ENCODE measurements at places on chromosomes 7 and 10.

GRCh38 chr10:23325132-23325531 is 19.5 kb downstream of the C10orf67 start:
- peak; percentile 32 for DNase-seq

DNA sequence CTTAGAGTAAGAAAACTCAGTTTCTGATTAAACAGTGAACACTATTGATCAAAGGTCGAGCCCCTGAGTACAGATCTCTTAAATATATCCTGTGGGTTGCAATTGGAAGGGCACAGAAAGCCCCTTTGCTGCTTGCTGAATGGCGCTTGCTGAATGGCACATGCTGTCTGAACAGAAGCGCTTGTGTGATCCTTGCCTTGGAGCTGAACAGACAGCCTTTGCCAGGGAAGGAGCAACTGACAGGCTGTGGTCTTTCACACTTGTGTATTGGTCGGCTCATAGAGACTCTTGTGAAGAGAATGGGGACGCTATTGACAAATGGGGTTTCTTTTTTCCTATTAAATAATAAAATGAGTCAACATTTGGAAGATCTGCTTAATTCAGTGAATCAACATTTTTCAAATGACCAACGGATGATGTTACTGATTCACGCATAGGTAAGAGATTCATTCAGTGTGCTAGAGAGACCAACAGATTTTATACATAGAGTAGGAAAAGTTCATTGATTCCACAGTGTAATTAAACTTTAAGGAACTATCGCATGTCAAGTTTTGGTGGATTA is 99.4 kb upstream of the TNS3 start:
- no peak for DNase-seq

DNA sequence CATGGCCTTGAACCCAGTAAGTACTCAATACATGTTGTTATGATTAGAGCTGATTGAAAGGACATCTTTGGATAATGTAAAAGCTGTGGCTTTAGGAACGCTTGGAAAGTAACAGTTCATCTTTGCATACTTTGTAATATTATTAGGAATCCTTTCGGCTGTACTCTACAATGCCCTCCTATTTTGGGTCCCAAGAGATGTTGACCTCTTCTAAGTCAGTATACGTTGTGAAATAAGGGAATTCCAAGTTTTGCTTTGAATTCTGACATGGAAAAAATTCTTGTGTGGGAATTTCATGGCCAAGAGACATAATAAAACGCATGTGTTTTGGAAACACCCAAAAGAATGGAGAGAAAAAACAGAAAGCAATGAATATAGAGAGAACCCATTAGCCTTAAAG is 7.7 kb downstream of the AGR3 start:
- peak; percentile 19 for DNase-seq

DNA sequence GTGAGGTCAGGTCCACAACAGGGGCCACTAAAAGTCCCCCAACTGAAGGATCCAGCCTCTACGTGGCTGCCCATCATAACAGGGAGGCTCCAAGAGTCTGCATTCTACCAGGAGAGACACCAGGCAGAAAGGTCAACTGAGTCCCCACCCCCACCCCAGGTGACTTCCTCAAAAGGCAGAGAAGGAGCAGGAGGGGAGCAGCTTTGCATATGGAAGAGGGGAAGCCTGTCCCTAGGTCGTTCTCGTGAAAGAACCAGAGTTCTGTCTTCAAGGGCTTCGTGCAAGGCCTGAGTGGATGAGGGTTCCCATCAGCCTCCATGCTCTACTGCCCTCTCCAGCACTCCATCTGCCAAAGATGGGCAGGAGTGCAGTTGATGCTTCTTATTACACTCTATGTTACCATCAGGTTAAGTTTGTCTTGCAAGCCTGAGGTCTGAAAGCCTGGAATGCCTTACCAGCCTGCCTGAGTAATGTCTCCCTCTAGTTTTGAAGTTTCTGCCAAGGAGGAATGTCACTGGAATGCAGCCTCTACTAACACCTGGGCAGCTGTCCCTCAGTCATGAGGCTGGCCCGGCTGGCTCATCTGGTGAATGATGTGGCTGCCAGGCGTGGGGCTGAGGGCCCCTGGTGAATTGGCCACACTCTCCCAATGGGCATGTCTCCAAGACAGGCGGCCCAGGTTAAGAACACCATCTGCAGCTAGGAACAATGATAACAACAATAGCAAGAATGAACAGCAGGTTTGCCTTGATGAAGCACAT is 54.3 kb upstream of the SMNDC1 start:
- DNase-seq: peak; percentile 26

GRCh38 chr7:6392712-6393666 is 54.8 kb downstream of the DAGLB start:
- DNase-seq: peak; percentile 72

- no peak for DNase-seq
These were observed 19.6 kb downstream of the TMEM176A start for GRCh38 chr7:150820148-150820547.

GRCh38 chr10:86036544-86036831 is 330.1 kb downstream of the GRID1 start:
- no peak for DNase-seq

DNA sequence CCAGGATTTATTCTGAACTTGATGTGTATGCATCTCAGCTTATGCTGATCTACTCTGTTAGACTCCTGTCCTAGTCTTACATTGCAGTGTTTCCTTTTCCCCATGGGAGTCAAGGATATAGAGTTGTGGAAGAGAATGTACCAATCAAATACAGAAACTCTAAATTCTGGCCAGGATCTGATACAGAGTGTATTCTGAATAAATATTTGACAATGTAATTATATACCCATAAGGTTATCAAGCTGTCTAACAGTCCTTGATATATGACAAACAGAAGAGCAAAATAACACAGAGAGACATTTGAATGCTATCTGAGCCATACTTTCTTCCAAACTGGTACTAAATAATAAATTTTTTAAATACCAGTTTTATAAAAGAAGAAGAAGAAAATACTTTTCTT is 116.8 kb downstream of the ETV1 start:
- DNase-seq: no peak

GRCh38 chr7:150351587-150352194 is 10.3 kb upstream of the RARRES2 start:
- no peak for DNase-seq

DNA sequence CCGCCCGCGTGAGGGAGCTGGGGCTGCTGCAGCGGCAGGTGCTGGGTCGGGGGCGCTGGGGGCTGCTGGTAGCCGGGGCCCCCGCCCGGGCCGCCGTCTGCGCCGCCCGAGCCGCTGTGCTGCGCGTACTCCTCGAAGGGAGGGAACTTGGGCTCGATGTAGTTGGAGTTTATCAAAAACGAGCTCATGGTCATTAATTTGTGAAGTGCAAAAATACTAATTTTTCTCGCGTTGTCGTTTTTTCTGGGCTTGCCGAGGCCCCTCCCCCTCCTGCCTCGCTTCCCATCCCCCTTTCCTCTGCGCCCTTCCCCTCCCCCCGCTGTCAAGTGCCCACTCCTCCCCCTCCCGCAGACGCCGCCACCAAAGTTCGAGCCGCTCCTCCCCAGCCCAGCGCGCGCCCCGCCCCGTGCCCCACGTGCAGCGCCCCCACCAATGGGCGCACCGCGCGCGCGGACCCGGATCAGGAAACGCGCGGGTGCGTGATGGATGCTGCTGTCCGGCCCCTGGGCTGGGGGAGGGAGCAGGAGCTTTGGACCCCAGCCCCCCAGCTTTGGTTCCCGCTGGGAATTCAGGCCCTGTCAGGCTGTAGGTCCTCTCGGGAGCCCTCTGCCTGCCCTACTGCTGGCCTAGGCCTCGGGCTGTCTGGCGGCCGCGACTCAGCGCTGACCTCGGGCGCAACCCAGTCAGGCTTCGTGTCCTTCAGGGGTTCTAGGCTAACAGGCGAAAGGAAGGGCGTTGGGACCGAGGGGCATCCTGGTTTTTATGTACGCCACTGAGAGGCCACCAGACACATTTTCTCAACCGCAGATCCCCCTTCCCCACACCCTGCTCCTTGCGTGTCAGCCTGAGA is at the start of gene HOXA4:
HOXA4 (minus strand) TSS at position 218 of the 850 bp plus-strand sequence; CDS start at position 194, 24 bp downstream.
- DNase-seq: peak; percentile 90

DNA sequence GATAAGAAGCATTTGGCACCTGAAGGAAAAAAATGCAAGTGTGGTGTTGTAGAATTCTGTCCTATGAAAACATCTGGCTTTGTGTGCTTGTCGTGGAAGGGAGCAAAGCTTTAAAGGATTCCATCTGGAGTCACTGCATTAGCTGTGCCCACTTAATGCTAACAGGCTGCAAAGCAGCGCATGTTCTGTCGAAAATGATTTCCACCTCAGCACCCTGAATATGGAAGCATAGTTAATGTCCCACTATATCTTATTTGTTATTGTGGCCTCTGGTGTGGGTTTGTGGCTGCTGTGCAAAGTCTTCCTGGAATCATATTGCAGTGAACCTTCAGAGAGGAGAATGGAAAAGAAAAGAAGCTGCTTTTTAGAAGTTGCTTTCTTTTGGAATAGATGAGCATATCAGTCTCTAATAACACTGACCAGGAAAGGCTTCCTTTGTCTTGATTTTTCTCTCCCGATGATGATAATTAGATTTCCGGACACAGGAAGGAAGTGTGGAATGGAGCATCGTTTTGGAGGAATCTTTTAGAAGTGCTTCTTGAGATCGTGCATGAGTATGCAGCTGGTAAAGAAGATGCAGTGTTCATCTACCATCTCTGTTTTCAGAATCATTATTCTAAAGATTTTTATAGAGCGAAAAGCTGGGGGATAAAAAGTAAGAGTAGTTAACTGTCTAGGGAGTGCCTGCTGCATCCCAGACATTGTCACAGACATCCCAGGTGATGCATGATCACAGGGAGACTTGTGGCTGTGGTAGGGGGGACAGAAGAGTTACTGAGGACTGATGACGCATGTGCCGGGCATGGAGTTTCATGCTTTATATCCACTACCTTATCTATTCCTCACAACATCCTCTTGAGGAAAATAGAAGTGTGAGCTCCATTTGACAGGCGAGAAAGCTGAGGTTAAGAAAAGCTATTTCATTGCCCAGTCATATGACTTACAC is 54.6 kb downstream of the TEX36 start:
- DNase-seq: no peak

DNA sequence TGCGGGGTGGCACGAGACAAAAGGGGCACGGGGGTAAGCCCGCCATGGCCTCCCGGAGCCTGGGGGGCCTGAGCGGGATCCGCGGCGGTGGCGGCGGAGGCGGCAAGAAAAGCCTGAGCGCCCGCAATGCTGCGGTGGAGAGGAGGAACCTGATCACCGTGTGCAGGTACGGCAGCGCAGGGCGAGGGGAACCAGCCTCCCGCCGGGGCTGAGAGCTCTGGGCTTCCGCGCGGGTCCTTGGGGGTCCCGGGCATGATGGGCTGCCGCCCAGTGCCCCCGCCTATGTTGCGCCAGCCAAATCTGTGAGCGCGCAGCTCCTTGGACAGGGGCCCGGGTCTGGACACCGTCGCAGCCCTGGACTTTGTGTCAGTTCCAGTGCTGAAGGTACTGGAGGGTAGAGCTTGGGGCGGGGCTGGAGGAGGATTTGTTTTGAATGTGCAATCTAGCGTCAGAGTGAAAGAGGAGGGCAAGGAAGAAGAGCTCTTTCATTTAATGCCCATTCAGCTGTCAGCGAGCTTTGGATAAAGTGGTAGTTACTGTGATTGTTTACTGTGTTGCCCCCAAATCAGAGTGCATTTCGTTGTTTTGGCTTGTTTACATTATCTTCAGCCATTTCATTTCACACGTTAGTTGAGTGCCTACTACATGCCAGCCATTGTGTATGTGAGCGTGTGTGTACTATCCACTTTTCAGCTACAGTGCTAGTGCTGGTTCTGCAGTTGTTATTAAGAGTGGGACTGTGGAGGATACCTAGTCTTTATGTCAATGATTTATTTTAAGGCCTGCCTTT is 777 bp downstream of the RUNDC3B start:
- no peak for DNase-seq

GRCh38 chr7:4836206-4836661 is 25.6 kb downstream of the PAPOLB start:
- no peak for DNase-seq

DNA sequence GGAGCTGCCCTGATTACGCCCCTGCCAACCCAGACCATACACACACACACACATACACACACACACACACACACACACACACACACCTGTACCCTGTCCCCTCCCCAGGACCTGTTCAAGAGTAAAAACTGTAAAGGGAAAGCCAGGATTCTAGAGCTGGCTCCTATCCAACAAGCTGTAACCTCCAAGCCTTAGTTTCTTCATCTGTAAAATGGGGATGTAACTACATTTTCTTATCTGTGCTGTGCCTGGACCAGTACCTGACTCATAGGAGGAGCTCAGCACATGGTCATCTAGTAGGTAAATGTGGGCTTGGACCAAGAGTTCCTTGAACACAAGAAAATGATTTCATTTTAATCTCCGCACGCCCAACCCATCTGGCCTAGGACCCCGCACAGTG is 128.8 kb downstream of the ZMIZ1 start:
- DNase-seq: no peak

GRCh38 chr7:21020667-21021066 is 234.0 kb upstream of the SP8 start:
- DNase-seq: no peak

GRCh38 chr7:83608716-83609115 is 40.2 kb downstream of the SEMA3E start:
- no peak for DNase-seq

DNA sequence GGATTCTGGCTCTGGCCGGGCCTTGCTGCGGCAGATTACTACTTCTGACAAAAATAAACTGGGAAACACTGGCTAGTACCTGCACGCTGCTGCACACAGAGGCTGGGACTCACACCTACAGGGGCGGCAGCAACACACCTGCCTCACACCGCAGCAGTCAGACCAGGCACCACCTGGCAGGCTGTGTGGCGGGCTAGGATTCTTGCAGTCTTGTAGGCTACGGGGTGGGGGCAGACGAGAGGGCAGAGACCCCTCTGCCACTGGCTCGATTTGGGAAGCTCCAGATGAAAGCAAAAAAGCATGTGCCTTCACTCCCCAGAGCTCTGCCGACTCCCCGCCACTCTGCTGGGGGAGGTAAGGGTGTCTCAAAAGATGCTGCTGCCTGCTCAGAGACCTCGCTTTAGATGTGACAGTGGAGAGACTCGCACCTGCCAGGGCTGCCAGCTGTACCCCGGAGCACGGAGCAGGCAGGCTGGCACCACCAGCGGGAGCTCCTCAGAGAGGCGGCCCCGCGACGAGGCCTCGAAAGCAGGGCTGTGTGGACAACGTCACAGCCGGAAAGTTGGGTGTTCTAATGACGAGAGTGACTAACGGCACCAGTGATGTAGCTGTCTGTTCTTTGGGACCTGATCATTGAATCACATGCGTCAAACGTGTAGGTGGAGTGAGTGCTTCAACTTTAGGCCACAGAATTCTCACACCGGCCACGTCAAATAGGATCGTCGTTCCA is 250.5 kb downstream of the ZMYND11 start:
- DNase-seq: no peak

GRCh38 chr7:84076219-84076618 is 118.4 kb downstream of the SEMA3A start:
- DNase-seq: no peak

DNA sequence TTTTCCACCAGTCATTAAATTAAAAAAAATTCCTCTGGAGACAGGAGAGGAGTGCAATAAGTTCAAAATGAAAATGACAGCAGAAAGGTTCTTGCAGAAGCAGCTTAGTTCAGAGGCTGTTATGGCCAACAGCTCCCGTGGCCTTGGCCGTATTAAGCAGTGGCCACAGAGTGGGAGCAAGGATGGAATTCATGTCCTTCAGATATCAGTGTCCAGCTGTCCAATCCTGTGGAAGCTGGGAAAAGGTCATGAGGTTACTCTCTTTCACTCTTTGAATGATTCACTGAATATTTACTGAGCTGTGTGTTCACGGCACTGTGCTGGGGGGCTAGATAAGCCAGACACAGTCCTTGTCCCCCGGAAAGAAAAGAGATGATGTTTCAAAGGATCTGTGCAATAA is 231.8 kb downstream of the BMPER start:
- no peak for DNase-seq

GRCh38 chr7:149884541-149884940 is 10.8 kb downstream of the ATP6V0E2 start:
- DNase-seq: no peak

- DNase-seq: peak; percentile 6
These were observed 155.1 kb downstream of the GALNT11 start for GRCh38 chr7:152180587-152180986.

Measured in EH (cell line).